ENCODE measurements at places on chromosomes 7 and 10.

GRCh38 chr10:72738486-72738885 is 46.5 kb downstream of the MCU start:
- DNase-seq: no peak

DNA sequence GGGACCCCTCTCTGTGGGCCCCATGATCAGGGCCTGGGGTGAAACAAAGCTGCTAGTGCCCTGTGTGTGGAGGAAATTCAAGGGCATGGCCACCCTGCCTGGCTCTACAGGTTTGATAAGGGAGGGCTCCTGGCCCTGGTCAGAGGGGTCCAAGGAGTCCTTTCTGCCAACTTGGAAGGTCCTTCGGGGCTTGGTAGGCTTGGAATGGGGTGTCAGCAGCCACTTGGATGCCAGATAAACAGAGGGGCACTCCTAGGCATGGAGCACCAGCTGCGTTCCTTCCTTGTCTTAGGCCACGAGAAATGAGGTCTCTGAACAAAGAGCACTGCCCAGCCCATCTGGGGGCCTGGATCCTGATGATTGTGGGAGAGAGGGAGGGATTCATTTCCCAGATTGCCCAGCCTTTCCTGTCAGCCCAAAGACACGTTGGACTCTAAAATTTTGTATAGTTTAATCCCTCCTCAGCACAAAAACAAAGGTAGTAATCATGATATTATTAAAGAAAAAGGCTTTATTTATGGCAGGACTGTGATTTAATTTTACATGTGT is 5.1 kb downstream of the MTURN start:
- DNase-seq: no peak

DNA sequence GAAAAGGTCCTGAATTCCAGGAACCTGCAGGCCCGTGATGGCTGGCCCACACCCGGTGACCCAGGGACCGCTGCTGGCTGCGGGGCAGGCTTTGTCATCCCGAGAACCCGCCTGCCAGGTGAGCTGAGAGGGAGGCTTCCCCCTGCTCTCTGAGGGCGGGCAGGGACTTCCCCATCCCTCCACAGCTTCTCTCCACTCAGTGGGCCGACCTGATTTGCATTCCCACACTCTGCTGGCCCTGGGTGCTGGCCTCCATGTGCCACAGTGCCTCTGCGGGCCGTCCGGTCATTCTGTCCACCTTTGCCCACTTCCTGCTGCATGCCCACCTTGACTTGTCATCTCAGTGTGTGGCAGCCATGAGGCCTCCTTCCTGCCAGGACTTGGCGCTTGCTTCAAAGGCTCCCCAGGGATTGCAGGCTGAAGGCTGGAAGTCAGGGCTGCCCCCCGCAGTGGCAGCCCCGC is 35.3 kb downstream of the PALD1 start:
- DNase-seq: no peak

- no peak for DNase-seq
Observed at GRCh38 chr10:102152545-102152890, 329 bp downstream of the NOLC1 start.

DNA sequence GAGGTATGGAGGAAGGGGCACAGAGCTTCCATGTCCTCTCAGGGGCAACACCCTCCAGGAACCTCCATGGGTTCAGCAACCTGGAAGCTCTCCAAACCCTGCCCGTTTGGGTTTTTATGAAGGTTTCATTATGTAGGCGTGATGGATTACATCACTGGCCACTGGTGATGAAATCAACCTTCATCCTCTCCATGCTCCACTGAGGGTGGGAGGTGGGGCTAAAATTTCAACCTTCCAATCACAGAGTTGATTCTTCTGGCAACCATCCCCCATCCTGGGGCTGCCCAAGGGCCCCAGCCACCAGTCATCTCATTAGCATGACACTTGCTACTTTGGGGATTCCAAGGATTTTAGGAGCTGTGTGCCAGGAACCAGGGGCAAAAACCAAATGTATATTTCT is 90.1 kb downstream of the TEX36 start:
- DNase-seq: no peak

DNA sequence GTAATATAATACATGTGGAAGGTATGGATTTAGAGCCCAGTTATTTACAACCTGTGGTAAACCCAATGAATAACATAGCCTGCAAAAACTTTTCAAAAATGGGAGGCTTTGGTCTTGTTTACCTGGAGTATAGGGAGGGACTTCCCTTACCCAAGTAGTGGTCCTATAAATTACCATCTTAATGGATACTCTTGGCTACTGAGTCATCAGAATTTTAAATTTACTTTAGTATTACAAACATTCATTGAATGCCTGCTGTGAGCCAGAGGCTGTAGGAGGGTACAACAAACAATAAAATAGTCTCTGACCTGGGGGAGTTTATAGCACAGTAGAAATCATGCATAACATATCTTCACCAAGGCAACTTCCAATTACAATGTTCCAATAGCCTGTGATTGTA is 365.1 kb downstream of the BBS9 start:
- no peak for DNase-seq

DNA sequence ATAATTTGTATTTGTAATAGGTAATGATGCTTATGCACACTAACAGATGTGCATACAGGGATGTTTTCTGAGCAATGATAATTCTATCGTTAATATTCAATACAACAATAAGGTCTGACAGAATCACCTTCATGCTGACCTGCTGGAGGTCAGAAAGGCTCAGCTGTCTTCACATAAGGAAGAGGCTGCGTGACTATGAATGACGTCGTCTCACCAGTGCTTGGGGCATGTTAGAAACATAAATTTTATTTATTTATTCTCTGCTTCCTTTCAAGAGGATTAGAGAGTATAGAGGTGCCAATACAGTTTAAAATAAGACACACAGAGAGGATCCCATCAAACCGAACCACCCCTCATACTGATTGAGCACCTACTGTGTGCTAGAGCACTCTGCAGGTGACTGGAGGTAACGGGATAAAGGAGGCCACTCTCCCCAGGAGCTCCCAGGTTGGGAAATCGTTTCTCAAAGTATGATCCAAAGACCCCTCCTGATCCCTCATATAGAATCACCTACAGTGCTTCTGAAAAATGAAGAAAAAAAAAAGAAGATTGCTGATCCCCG is 265.6 kb upstream of the NPVF start:
- no peak for DNase-seq

DNA sequence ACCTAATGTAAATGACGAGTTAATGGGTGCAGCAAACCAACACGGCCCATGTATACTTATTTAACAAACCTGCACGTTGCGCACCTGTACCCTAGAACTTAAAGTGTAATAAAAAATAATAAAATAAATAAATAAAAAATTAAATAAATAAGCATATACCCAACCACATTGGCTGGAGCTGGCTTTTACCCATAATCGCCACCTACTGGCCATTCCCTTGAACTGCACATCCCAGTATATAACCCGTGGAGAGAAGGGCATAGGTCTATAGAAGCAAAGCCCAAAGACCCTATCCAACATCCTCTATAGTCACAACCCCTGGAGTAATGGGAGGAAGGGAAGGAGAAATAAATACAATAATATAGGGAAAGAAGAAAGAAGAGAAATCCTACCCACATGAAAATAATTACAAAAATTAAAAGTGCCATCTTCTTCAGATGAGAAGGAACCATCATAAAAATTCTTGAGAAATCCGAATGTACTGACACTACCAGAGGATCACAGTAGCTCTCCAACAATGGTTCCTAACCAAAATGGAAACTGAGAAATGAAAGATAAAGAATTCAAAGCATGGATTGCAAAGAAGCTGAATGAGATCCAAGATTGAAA is 65.6 kb downstream of the TWIST1 start:
- no peak for DNase-seq

GRCh38 chr10:21579291-21579690 is 45.3 kb downstream of the MLLT10 start:
- DNase-seq: no peak

DNA sequence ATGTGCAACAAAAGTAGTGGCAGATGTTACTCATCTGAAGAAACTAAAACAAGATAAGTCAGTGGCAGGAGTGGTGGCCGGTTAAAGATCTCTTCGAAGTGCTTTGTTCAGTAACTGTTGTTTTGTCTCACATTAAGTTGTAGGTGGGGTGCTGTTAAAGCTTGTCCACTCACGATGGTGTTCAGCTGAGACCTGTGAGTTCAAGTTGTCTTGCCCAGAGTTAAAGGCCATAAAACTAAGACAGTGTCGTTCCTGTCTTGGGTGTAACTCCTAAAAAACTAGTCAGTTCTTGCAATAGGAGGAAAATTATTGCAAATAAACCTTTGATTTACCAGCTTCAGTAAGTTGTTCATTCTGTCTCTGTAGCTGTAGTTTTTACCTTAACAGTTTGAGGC is 857 bp upstream of the FOXP2 start:
- no peak for DNase-seq

- DNase-seq: peak; percentile 73
Observed at GRCh38 chr7:128031901-128032604, 816 bp upstream of the LRRC4 start.

DNA sequence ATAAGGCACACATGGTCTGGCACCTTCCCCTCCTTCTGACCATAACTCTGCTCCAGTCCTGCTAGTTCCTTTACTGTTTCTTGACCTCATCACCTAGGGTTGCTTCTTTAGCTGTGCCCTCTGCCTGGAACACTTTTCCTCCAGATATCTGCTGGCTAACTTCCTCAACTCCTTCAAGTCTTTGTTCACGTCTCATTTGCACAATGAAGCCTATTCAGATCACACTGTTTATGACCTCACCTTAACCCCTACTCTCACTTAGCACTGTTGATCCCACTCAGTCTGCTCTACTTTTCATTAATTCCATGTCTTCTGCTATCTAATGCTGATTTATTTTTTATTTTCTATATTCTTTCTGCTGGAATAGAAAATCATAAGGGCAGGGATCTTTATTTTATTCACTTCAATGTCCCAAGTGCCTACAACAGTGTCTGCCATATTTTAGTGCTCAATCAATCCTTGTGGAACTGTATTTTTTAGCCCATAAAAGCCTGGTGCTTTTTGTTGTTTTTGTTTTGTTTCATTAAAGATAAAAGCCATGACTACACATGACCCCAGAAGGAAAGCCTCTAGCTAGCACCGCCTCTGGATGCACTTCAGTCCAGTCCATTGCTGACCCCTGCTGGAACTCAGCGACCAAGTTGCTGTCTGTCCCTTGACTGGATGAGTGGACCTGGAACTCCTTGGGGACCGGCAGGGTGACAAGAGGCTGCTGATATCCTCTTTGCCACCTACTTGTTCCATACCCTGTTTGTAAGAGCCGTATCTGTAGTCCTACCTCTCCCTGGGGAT is 12.3 kb downstream of the KLF14 start:
- DNase-seq: peak; percentile 71

DNA sequence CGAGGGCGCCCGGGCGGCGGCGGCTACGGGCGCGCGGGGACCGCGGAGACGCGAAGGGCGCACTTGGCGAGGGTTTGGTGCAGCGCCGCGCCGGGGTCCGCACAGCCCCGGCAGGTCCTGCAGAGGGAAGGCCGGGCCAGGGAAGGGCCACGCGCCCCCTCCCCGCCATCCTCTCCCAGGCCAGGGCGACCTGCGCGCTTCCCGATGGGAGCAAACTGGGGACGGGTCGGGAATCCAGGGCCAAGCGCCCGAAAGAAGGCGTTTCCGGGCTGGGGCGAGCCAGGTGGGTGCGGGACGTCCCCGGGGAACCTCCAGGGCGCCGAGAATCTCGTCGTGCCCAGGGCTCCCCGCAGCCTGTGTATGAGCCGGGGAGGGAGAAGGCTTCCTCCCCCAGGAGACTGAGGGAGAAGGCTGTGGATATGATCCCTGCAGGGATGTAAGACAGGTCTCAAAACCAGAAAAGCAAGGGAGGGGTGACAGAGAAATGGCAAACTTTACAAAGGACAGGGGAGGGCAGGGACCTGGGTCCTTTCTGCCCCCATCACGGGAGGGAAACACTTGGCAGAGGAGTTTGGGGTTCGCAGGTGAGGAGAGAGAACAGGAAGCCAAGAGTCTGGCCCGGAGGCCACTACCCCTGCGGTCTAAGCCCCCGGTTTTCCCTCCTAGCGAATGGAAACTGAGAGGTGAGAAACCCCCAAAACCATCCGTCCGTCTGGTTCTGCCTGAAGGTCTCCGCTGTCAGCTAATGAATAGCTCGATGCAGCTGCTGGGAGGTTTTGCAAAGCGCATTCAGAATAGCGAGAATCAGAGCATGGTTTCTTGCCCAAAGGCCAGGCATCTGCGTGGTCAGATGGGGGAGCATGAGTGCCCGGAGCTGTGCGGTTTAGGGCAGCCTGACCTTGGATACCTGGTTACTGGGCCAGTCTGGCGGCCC is 674 bp downstream of the AMZ1 start:
- DNase-seq: no peak

GRCh38 chr7:155530601-155531000 is 15.8 kb downstream of the CNPY1 start:
- no peak for DNase-seq

GRCh38 chr10:126959906-126960685 is 54.9 kb downstream of the DOCK1 start:
- DNase-seq: no peak

GRCh38 chr7:140657891-140658290 is 14.9 kb upstream of the ADCK2 start:
- no peak for DNase-seq

DNA sequence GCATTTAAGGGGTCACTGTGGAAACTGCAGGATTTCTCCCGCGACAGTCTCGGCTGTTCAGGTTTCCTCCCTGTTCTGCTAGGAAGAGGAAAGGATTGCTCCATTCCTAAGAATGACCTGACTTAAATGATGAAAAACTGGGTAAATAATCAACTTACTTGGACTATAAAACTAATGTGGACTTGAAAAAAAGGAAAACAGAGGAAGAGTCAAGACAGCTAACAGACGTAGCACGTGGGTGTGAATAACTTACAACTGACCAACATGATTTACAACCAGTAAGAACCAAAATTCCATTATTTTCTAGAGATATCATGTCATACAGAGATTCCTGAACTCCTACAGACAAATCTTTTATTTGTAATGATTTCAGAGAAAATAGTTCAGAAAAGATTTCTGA is 93.8 kb downstream of the ADAM12 start:
- DNase-seq: no peak

DNA sequence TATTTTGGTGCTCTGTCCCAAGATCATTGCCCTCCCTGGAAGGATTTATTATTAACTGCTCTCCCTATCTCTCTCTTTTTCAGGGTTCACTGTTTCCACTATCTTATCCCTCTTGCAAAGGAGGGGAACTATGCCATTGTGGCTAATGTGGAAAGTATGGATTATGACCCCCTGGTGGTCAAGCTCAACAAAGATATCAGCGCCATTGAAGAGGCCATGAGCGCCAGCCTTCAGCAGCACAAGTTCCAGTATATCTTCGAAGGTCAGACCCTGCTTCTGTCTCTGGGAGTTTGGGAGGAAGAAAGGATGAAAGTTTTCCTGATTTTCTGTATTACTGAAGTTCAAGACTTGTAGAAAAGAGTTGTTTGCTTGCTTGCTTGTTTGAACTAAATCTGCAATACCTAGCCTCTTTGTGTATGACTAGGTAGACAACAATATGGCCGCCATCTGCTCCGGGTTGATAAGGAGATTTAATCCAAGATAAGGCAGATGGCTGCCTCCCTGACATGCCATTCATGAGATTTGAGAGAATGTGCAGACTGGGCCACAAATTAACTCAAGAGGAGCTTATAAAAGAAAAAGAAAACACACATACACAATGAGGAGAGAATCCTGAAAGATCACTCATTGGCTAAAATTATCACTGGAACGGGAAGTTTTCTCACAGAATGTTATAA is 122.2 kb upstream of the LRGUK start:
- DNase-seq: no peak

- no peak for DNase-seq
Observed at GRCh38 chr7:113521468-113521867, 397.3 kb downstream of the PPP1R3A start.
